Calu3 (cell line): ENCODE measurements at places on chromosomes 12 and 14. TPM values are rescaled to one million over a fixed set of nuclear protein-coding genes. Genes with fewer than 3 reads are reported as not detected.

Gene BDKRB1
- not detected in 2 replicates for total RNA-seq

GRCh38 chr12:76041406-76041805, 9.8 kb upstream of the PHLDA1 start:
- no peak overlapping the region for H3K27ac ChIP-seq
- peaks cover 27% of the 10 kb centered on the region for H3K36me3 ChIP-seq
- H3K4me1 ChIP-seq: peaks cover 33% of the 10 kb centered on the region
- no peak for DNase-seq
- no peak overlapping the region for H3K4me3 ChIP-seq

DNA sequence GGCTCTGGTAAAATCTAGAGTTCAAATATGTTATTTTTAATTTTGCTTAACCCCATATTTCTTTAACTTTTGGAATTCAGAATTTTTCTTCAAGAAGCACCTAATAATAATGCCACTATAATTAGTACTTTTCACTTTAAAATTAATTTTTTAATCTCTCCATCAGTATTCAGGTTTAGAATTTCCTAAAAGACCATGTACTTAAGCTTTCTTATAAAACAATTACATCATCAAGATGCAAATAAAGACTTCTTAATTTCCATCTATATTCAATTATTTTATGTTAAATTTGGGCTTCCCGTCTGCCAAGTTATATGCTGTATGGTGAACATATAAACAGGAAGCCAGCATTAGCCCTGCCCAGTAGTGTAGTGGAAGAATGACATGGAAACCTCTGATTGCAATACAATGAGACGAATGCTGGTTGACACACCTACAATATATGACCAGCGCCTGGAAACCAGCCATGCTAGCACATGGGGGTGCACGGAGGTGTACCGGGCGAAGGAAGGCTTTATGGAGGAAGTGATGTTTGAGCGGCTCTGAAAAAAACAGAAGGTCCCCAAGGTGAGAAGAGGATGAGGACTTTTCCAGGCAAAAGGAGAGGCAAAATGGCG, 82.2 kb downstream of the LLPH start:
- H3K27ac ChIP-seq: no peak overlapping the region
- no peak overlapping the region for H3K4me3 ChIP-seq
- no peaks in the 10 kb centered on the region for H3K36me3 ChIP-seq
- peaks cover 5% of the 10 kb centered on the region for H3K4me1 ChIP-seq
- peaks cover 6% of the 10 kb centered on the region for H3K27me3 ChIP-seq
- DNase-seq: no peak

DNA sequence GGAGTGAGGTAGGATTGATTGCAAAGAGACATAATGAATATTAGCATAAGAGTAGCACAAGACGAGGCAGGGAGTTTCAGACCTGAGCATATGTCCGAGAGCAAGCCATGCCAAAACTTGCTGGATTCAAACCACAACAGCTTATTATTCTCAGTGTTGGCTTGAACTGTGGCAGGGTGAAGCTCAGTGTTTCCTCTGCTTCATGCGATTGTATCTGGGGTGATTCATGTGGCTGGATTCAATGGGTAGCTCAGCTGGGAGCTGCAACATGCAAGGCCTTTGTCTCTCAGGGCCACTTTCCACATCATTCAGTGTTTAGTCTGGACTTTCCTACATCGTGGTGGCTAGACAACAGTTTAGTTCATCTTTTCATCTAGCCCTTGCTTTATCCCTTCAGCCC, 22.1 kb upstream of the E2F7 start:
- no peak overlapping the region for H3K4me3 ChIP-seq
- H3K36me3 ChIP-seq: no peaks in the 10 kb centered on the region
- no peak for DNase-seq
- H3K27me3 ChIP-seq: no peaks in the 10 kb centered on the region

Gene DCAF11
- total RNA-seq: 58.2 and 63.4 TPM in 2 replicates

DNA sequence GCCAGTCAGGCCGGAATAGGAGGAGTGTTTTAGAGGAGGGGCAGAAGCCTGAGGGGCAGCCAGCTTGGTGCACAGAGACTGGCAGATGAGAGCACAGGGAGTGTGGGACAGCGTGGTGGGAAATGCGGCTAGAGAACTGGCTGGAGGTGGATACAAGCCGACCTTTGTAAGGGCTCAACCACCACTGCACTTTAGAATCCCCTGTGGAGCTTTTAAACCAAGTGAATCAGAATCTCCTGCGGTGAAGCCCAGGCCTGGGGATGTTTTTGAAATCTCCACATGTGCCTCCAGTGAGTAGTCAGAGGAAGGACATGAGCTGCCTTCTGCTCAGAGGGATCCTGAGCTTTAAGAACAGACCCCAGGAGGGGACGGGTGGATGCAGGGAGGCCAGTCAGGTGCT, 10.9 kb upstream of the PCED1B start:
- H3K4me1 ChIP-seq: peaks cover 24% of the 10 kb centered on the region
- no peak for DNase-seq
- no peaks in the 10 kb centered on the region for H3K27me3 ChIP-seq
- no peak overlapping the region for H3K27ac ChIP-seq
- H3K36me3 ChIP-seq: no peaks in the 10 kb centered on the region
- no peak overlapping the region for H3K4me3 ChIP-seq

- H3K27ac ChIP-seq: no peak overlapping the region
- no peaks in the 10 kb centered on the region for H3K4me1 ChIP-seq
- no peak for DNase-seq
- no peaks in the 10 kb centered on the region for H3K36me3 ChIP-seq
- H3K4me3 ChIP-seq: no peak overlapping the region
Measured at GRCh38 chr12:83462419-83462818, 775.7 kb downstream of the TMTC2 start.

GRCh38 chr12:90260136-90260535, 551.5 kb upstream of the ATP2B1 start:
- H3K4me1 ChIP-seq: no peaks in the 10 kb centered on the region
- no peak overlapping the region for H3K4me3 ChIP-seq
- H3K27ac ChIP-seq: no peak overlapping the region
- DNase-seq: no peak
- no peaks in the 10 kb centered on the region for H3K27me3 ChIP-seq
- H3K36me3 ChIP-seq: no peaks in the 10 kb centered on the region

Gene PAX9
- 4.5 and 5.3 TPM in 2 replicates for total RNA-seq

Gene OR4E2
- not detected in 2 replicates for total RNA-seq

Gene STON2
- total RNA-seq: 28.2 and 39.3 TPM in 2 replicates

- no peak overlapping the region for H3K4me3 ChIP-seq
- no peak for DNase-seq
- no peaks in the 10 kb centered on the region for H3K27me3 ChIP-seq
- H3K27ac ChIP-seq: no peak overlapping the region
Measured at GRCh38 chr12:94260017-94260416, 111.6 kb downstream of the PLXNC1 start.

- DNase-seq: no peak
- no peaks in the 10 kb centered on the region for H3K36me3 ChIP-seq
- no peak overlapping the region for H3K4me3 ChIP-seq
- H3K4me1 ChIP-seq: peaks cover 8% of the 10 kb centered on the region
- peaks cover 77% of the 10 kb centered on the region for H3K27me3 ChIP-seq
Measured at GRCh38 chr14:96634481-96634880, 132.3 kb downstream of the PAPOLA start.

- DNase-seq: no peak
- no peaks in the 10 kb centered on the region for H3K4me1 ChIP-seq
- H3K27ac ChIP-seq: no peak overlapping the region
- H3K27me3 ChIP-seq: no peaks in the 10 kb centered on the region
- H3K36me3 ChIP-seq: no peaks in the 10 kb centered on the region
- no peak overlapping the region for H3K4me3 ChIP-seq
Measured at GRCh38 chr12:68557011-68557730, 53.5 kb upstream of the RAP1B start.
